Stimulated activated CD8-positive, alpha-beta memory T cell treated with anti-CD3 and anti-CD28 coated beads, Interleukin-15, amount 100 ng/mL, for 1 hour (primary cell): ENCODE measurements at places on chromosomes 2 and 18.

DNA sequence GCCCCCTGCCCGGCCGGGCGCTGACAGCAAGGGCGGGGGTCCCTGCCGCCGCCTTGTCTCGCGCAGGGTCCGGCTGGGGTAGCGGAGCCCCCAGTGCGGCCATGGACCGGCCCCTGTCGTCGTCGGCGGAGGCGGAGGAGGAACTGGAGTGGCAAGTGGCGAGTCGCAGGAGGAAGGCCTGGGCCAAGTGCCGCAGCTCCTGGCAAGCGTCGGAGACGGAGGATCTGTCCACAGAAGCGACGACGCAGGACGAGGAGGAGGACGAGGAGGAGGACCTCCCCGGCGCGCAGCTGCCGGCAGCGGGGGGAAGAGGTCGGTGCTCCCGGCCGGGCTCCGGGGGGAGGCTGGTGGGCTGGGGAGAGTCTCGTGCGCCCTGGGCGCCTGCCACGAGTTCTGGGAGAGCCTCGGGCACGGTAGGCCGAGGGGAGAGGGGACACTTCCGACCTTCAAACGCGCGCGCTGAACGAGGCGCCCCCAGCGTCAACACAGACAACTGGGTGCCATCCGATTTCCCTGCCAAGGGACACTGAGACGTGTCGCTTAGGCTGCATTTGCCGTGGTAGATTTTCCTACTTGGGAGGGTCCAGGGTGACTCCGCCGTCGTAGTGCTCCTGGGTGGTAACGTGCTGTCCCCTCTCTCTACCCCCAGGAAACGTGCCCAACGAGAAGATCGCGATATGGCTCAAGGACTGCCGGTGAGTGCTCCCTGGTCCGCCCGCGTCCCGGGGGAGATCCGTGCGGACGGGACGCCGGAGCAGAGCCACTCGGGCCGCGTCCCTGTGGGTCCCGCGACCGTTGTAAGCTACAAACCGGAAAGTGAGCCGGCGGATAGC, 652 bp downstream of the ITPRID2 start:
- peak; percentile 24 for DNase-seq

- no peak for DNase-seq
Measured at GRCh38 chr2:168889635-168890005, 610 bp downstream of the SPC25 start.

- no peak for DNase-seq
Measured at GRCh38 chr2:15568874-15569273, 7.7 kb upstream of the NBAS start.

- no peak for DNase-seq
Measured at GRCh38 chr2:15939556-15939853, 845 bp upstream of the MYCN start.

- DNase-seq = no peak
Measured at GRCh38 chr2:176129813-176130146, 275 bp downstream of the HOXD8 start.

DNA sequence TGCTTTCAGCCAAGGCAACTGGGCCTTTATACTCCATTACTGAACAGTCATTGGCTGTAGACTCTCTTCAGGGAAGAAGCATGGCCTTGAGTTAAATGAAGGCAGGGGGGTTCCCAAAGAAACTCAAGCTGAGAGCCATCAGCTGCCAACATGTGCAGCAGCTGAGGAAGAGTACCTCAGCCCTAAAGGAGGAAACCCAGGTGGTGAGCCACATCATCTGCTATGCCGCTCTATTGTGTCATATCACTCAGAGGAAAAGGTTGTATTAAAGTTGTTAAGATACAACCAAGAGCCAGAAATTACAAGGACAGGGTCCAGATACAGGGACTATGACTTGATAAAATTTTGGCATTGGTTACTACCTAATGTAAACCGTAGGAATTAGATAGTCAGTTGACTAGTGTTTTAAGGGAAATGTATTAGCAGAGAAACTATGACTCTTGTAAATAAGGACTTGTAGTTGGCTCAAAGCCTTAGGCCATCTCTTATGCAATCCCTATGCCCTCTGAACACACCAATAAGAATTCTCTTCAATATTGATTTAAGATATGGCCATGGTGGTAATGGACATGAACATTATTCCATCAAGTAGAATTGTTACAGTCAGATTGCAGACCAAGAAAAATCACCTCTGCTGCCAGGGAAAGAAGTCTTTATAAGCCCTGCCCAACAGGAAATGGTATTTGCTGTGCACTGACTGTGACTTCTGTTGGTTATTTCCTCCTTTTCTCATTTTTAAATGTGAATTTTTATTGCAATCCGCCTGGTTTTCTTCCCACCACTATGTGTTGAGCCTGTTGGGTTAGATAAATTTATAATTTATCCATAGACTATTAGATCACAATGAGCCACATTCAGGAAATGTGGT, 9.2 kb upstream of the LRPPRC start:
- DNase-seq = no peak

DNA sequence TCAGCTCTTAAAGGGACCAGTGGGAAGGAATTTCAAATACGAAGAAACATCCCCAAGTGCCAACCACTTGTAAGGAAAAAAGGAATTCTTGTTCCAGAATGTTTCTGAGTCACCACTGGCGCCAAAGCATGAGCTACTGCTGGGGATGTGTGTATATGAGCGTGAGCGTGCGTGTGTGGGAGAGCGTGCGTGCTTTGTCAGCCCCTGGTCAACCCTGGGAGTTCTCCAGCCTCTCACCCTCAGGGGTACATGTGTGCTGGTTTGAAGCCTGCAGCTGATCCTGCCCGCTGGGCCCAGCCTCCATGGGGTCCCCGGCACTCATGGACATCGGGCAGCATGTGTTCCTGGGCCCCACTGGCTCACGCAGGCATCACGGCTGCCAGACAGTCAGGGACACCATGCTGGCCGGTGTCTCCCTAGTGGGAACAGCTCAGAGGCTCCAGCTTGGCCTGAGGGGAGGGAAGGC, 17.1 kb downstream of the HS6ST1 start:
- no peak for DNase-seq

GRCh38 chr2:241943961-241944575, 74.5 kb downstream of the RTP5 start:
- DNase-seq = no peak

DNA sequence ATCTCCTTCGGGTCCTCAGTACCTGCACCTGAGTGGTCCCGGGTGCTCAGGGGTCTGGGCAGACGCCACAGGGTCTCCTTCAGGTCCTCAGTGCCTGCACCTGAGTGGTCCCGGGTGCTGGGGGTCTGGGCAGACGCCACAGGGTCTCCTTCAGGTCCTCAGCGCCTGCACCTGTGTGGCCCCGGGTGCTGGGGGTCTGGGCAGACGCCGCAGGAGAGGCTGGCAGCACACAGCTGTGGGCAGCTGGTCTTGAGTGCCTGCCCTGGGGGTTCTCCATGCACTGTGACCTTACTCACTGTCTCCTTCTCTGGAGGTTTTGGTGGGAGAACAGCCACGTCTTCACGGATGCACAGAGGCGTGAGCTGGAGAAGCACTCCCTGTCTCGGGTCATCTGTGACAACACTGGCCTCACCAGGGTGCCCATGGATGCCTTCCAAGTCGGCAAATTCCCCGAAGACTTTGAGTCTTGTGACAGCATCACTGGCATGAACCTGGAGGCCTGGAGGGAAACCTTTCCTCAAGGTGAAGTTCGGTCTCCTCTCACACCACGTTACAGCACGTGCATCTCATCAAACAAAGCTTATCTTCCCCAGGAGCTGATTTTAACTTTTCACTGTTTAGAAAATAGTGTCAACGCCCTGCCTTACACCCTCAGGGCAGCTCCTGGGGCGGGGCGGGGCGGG, 82.6 kb downstream of the TPO start:
- no peak for DNase-seq
